BJ (cell line): ENCODE measurements at places on chromosomes 7 and 10.
A peak's percentile ranks its signal among the peaks of the same experiment; 100 is the strongest.

- peak; percentile 18 for DNase-seq
These were observed 82.1 kb downstream of the SLC37A3 start for GRCh38 chr7:140316165-140316661.

- no peak for DNase-seq
These were observed 129.6 kb downstream of the BICC1 start for GRCh38 chr10:58642283-58642682.

- DNase-seq, result no peak
These were observed 62.4 kb downstream of the MICU1 start for GRCh38 chr10:72563327-72563932.

GRCh38 chr10:107631876-107632275 lies 467.4 kb upstream of the SORCS1 start:
- no peak for DNase-seq

DNA sequence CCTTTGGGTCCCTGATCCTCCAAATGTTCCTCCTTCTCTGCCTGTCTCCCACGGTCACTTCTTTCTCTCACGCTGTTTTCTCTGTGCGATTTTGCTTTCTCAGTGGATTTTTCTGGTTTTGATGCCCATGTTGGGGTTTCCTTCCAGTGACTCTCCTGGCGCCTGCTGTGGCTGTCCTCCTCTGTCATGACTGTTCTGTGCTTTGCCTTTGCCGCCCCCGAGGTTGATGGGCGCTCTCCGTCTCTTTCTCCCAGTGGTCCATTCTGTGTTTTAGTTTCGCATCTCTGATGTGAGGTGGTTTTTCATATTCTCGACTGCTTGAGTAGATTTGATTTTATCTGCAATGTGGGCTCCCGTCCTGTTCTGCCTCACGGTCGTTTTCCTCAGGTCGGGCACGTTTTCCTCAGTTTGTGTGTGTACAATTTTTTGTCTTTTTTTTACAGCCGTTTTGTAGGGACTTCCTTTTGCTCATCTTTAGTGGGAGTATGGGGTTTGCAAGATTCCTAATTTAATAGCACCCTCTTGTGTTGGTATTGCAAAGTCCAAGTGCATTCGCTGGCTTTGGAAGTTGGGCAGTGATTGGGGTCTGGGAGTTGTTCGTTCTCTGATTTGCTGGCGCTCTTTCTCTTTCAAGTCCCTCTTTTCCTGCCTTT lies 100.0 kb downstream of the INPP5A start:
- no peak for DNase-seq

DNA sequence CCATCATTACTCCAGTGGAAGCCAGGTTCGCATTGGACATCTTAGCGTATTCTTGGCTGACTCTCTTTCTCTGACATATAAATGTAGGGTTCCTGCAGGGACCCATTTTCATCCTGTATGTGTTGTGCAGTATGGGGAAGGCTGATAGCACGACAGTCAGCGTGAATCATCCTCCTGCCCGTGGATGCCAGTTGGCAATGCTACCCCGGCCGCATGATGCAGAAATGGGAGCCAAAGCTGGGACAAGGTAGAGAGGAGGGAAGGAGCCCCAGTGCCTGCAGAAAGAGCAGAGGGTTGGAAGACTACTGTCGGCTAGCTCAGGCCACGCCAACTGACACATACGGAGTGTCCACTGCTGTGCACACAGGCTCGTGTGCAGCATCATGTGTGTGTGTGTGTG lies 251.6 kb downstream of the SKAP2 start:
- DNase-seq, result no peak

- DNase-seq, result no peak
These were observed 36.3 kb upstream of the GOLGA7B start for GRCh38 chr10:97813311-97813710.

DNA sequence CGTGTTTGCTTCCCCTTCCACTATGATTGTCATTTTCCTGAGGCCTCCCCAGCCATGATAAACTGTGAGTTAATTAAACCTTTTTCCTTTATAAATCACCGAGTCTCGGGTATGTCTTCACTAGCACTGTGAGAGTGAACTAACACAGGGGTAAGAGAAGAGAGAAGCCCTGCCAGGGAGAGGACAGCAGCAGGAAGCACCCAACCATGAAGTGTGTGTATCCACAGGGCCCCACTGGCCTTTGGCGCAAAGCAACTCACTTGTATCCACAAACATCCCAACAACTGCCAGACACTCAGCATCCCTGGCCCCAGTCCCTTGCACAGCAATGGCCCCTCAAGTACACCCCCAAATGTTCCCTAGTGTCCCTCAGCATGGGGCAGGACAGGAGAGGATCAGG lies 115.1 kb downstream of the MAD1L1 start:
- DNase-seq, result no peak

DNA sequence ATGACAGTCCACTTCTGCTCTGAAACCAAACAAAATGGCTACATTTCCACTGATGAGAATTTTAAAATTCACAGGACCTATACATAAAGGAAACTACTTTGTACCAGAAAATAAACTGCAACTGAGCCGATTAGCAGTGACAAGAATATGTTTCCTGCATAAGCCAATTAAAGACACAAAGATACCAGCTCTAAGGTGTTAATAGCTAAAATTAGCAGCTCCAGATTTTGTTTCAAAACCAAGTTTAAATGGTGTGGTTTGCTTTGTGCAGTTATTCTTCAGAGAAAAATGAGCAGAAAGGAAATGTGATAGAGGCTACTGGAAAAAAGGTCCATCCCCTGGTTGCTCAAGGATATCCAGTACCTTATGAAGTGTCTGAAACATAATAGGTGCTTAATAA lies 123.2 kb downstream of the ANK3 start:
- DNase-seq, result no peak

DNA sequence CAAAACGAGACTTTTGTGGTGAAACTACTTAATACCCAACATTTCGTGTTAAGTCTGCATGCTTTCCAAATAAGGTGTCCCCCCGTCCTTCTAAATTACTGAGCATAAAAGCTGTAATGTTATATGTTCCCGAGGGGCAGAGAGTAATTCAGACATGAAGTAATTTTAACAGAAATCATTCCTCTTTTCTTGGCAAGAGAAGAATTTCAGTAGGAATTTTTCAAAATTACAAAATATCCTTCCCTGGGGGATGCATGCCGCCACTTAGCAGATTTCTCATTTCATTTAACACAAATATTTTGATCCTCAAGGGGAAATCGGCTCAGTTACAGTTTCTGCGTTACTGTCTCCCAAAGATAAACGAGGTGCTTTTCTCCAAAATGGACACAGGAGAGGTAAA lies 213.2 kb upstream of the RHOBTB1 start:
- DNase-seq, result no peak

- DNase-seq, result no peak
These were observed 78.1 kb upstream of the PRR15 start for GRCh38 chr7:29485339-29486190.

DNA sequence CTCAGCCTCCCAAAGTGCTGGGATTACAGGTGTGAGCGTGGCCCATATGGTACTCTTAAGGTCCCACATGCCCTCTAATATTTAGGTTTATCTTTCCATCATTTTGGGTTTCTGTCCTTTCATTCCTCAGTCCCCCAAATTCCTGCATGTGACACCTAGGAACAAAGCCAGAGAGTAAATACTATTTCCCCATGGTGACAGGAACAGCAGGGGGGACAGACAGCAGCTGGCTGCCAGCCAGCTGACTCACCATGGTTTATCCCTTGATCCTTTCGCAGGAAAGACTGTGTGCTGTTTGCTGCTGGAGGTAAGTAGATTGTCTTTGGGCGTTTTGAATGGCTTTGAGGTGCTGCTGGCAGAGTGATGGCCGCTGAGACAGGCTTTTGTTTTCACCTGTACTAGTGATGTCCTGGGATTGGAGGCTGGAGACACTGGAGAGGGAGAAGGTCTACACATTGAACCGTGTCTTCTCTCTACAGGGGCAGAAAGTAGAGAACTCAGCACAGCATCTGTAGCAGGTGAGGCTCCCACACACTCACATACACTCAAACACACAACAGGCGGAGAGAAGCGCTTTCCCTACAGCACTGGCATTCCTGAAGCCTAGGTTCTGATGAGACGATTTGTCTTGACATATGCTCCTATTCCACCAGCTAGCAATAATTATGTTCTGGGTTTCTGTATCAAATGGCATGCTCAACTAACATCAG lies 83.7 kb upstream of the EFCAB10 start:
- DNase-seq, result no peak

GRCh38 chr7:14739841-14740185 lies 162.7 kb downstream of the DGKB start:
- no peak for DNase-seq

- DNase-seq, result peak; percentile 90
These were observed 237.7 kb downstream of the FANK1 start for GRCh38 chr10:126133906-126134656.

DNA sequence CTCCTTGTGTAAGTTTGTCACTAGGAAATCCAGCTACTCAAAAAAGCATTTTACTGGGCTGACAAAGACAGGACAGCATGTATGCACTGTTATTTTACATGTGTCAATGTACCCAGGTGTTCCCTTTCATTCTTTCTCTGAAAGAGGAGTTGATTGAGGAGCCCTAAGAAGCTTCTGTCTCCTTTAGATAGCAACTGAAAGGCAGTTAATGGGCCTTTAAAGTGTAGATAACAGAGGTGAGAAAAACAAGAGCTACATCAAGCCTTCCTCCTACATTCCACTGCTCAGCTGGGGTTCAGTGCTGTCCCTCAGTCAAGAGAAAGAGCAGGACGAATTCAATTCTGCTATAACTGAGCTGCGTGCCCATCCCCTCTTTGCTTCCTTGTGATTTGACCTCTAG lies 12.8 kb upstream of the WIPF3 start:
- no peak for DNase-seq

GRCh38 chr7:13197501-13197900 lies 510.1 kb downstream of the ARL4A start:
- no peak for DNase-seq
